ENCODE measurements at places on chromosomes 2 and 18.

DNA sequence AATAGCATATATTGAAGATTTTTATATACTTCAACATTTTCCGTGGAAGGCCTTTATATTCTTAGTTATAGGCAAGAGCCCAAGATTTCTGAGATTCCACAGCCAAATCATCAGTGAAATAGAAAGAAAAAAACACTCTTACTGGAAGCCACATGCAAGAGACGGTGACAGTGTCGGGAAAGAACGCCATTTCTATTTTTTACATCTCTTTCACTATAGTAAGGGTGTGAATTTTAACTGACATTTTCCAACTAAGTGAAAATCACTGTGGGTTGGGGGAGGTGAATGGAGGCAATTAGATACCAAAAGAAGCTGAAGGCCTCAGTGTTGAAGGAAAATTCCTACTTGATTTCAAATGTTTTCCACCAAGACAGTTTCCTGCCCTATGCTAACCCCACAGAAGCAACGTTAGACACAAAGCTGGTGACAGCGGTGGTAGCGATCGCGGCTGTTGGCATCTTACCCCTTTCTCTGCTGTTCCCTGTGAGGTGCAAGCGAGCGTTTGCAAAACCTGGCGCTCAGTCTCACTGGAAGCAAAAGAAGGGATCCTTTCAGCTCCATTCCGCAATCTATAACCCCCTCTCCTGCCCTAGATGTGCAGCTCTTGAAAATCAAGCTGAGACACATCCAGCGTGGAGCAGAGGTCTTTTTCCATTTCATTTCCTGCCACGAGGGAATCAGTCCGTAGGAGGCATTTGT lies 20.0 kb downstream of the ID2 start:
- no peak for DNase-seq

- DNase-seq: peak; percentile 17
Measured at GRCh38 chr2:19754907-19755306, 146.9 kb downstream of the TTC32 start.

DNA sequence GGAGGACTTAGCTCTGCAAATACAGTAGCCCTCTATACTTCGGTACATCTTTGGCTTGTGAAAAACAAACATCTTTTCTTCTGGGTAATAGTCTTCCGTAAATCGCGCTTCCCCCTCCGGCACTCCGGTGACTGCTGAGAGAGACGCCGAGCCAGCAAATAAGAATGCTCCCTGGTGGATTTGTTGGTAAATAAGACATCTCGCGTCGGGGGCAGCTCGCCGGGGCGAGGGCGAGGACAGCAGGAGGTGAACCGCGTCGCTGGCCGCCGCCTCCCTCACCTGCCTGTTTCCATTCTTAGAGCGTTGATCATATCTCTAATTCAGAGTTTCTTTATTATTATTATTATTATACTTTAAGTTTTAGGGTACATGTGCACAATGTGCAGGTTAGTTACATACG lies 117.6 kb downstream of the PMAIP1 start:
- DNase-seq: no peak

DNA sequence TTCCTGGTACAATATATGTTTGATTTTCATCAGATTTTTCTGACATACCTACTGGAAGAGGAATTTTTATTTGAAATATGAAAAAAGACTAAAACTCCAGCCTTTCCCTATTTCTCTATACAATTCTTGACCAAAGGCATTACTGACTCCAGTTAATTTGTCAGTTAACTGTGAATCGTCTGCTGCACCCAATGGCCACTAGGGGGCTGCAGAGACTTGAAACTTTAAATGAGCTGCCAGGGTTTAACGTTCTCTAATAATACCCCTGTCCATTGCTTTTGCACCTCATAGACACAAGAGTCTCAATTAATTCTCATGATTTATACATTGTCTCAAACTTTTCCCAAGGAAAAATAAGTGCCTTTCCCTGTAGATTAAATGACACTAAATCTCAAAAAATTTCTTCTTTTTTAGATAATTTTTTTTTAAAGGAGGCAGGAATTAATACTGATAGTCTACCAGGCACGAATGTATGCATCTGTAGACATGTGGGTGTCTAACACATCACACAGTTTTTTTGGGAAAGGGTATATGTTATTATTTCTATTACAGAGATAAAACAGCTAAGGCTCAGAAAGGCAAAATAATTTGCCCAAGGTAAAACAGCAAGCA lies 1.8 kb upstream of the ALK start:
- peak; percentile 81 for DNase-seq

DNA sequence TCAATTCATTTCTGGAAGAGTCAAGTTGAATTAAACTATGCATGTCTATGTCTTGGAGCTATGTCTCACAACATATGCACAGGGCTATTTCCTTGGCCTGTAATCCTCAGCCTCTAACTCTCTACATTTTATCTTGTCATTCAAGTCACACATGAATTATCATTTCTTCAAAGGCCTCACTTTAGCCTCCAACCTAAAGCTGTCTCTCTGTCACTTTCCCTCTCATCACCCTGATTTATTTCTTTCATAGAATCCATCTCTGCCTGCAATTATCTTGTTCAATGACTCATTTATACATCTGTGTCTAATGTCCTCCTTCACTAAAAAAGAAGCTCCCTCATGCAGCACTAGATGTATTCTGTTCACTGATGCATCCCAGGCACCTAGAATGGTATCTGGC lies 614.2 kb upstream of the REG3G start:
- DNase-seq: no peak

GRCh38 chr2:12217175-12217574 lies 470.7 kb downstream of the LPIN1 start:
- DNase-seq: no peak

DNA sequence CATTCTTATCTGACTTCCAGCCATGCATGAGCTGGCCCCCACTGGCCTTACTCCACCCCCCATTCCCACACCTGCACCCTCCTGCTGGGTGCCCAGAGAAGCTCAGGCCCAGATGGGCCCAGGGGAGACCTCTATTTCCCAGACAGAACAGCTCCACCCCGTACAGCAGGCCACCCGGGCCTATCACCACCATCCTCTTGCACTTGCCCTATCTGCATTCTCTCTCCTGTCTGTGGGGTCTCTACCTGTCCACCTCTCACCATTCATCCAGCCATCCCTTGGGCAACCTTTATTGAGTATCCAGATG lies 25.3 kb upstream of the TNS1 start:
- no peak for DNase-seq

GRCh38 chr2:152541712-152542111 lies 175.5 kb downstream of the PRPF40A start:
- DNase-seq: no peak

DNA sequence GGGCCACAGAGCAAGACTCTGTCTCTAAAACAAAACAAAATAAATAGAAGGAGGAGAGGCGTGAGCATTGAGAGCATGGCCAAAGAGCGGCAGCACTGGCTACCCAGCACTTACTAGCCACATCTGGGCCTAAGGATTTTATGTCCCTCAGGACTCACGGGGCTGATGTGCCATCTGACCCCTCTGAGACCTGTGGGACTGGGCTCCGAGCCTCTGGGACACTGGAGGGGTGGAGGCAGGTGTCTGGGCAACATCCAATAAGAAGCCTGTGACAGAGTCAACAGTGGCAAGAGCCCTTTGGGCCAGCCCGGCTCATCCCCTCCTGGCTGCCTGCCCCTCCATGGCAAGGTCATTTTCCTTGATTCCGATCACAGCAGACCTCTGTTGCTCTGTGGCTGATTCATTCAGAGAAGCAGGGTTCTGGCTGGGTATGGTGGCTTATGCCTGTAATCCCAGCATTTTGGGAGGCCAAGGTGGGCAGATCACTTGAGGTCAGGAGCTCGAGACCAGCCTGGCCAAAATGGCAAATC lies 60.7 kb downstream of the RRM2 start:
- no peak for DNase-seq

Data from COLO829 (cell line).